ENCODE measurements at places on chromosomes 11 and 22. TPM values are rescaled to one million over a fixed set of nuclear protein-coding genes. Genes with fewer than 3 reads are reported as not detected.

Gene C22orf39
- total RNA-seq = 15.7 TPM

Gene FXYD2
- 7.9 TPM for total RNA-seq

Gene DERL3
- total RNA-seq = 3.7 TPM

Gene GAS2
- 3.9 TPM for total RNA-seq

Gene ANO5
- 4.3 TPM for total RNA-seq

Gene TMEM225
- total RNA-seq = not detected

Gene RAB38
- total RNA-seq = 6.3 TPM

Gene SLC22A8
- total RNA-seq = not detected

Gene BTBD18
- not detected for total RNA-seq

Gene PLAAT3
- total RNA-seq = 261 TPM

Gene OR8D4
- total RNA-seq = not detected

Gene PAAF1
- 23.0 TPM for total RNA-seq

Gene OR52H1
- total RNA-seq = not detected

Gene GPHA2
- total RNA-seq = not detected

Gene MYO7A
- total RNA-seq = 3.7 TPM

Gene HNRNPUL2
- total RNA-seq = 52.7 TPM

Gene TUBGCP6
- total RNA-seq = 49.7 TPM

Gene PHLDB1
- total RNA-seq = 30.3 TPM

- DNase-seq = no peak
These were observed 686.5 kb downstream of the FAM181B start for GRCh38 chr11:82047200-82047599.

DNA sequence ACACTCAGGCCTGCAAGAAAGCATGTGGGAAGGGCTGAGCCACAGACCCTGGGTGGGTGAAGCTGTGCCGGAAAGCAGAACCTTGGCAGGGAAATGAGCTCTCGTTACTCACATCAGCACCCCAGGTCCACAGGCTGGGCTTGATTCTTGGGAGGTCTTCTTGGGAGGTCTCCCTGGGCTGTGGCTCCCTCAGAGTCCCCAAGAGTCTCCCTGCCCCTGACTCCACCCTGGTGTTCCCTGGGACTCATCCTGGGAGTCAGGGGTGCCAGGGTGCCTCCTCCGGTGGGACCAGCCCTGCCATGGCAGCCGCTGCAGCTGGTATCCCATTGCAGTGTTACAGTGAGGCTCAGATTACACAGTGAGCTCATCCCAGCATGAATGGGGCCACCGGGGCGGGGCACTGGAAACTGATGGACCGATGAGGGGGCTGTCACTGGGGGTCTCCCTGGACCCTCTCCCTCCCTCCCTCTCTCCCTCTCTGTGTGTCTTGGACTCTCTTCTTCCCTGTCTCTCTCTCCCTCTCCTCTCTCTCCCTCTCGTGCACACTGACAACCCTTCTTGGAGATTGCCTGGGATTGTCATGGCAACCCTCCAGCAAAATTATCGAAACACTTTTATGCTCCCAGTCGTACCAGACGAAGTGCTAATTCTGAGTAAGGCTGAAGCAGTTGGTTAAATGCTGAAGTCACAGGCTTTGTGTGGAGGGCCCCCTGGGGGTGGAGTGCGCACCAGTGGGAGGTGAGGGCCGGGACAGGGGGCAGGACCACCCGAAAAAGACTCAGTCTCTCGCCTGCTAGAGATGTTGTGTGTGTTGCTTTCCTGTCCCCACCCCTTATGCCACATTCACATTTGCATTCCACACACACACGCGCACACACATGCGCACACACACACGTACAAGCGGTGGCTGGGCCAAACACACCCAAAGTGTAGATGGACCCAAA is 8.6 kb upstream of the C11orf96 start:
- no peak for DNase-seq

DNA sequence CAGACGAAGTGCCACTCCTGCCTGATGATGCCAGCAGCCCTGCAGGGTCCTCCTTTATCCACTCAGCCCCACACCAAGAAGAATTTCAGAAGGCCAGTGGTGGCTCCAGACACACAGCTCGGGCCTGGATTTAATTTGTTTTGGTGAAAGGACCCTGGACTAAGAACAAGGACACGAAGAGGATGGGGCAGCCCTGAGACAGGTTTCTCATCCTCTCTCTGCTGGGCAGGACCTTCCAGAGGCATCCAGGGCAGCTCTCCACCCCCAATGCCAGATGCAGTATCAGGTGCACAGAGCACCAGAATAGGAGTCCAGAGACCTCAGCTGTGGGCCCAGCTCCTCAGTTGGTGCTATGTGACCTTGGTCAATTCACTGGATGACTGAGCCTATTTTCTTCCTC is 72.0 kb downstream of the TRIM29 start:
- DNase-seq = no peak

- peak; percentile 78 for DNase-seq
These were observed 52.8 kb upstream of the TENM4 start for GRCh38 chr11:79493555-79494171.

- no peak for DNase-seq
These were observed 2.4 kb downstream of the CRELD2 start for GRCh38 chr22:49920859-49921258.

- no peak for DNase-seq
These were observed 10.5 kb downstream of the IGSF22 start for GRCh38 chr11:18715476-18715875.

- DNase-seq = no peak
These were observed 9.5 kb upstream of the CATSPER1 start for GRCh38 chr11:66035653-66036333.

DNA sequence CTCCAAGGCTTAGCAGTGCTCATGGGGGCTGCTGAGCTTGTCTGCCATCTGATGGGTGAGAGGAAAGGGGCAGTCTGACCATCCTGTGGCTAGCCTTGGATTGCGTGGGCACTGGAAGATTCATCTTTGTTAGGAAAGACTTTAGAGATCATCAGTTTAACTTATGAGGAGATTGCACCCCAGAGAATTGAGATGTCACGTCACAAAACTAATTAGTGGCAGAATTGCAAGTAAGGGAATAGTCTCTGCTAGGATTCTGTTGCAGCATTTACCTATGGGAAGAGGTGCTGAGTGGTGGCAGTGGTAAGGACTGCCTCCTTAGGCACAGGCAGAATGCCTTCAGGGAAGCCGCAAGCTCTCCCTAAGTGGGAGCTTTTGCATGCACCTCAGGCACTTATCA is 42.8 kb upstream of the HSPA8 start:
- DNase-seq = no peak

- DNase-seq = no peak
These were observed 968 bp upstream of the TMEM109 start for GRCh38 chr11:60912851-60913528.

GRCh38 chr11:9073466-9074225 is 17.8 kb downstream of the SCUBE2 start:
- no peak for DNase-seq

DNA sequence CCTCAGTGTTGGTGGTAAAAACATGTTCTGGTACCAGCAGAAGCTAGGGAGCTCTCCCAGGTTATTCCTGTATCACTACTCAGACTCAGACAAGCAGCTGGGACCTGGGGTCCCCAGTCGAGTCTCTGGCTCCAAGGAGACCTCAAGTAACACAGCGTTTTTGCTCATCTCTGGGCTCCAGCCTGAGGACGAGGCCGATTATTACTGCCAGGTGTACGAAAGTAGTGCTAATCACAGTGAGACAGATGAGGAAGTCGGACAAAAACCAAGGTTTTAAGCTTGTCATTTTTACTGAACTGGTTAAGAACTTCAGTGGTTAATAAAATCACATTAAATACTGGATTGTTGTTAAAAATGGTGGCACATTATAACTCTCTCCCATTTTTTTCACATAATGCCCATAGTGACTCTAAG is 42.6 kb upstream of the VPREB1 start:
- no peak for DNase-seq

GRCh38 chr11:2709429-2709828 is 9.6 kb upstream of the KCNQ1OT1 start:
- no peak for DNase-seq

DNA sequence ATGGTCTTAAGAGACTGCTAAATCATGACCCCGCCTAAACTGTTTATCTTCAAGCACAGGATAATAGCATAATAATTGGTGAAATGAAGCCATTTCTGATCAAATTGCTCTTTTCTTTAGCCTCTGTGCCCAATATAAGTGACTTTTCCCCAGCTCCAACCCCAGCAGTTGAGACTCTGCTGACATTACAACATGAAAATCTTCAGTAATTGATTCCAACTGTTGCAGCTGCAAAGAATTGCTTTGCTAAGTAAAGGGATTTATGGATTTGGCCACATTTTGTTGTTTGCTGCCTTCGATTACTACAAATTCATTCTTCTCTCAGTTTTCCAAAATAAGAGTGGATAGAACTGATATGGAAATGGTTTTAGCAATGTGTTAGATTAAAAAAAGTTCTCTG is 576.7 kb upstream of the LRRC4C start:
- DNase-seq = no peak

- no peak for DNase-seq
These were observed 209.3 kb downstream of the TBC1D22A start for GRCh38 chr22:46971764-46972125.

GRCh38 chr11:58254936-58255335 is 13.1 kb downstream of the OR10W1 start:
- DNase-seq = no peak

- no peak for DNase-seq
These were observed 110.0 kb downstream of the KIAA1671 start for GRCh38 chr22:25062386-25063085.

GRCh38 chr22:23777776-23778576 is 5.3 kb downstream of the MMP11 start:
- DNase-seq = no peak

DNA sequence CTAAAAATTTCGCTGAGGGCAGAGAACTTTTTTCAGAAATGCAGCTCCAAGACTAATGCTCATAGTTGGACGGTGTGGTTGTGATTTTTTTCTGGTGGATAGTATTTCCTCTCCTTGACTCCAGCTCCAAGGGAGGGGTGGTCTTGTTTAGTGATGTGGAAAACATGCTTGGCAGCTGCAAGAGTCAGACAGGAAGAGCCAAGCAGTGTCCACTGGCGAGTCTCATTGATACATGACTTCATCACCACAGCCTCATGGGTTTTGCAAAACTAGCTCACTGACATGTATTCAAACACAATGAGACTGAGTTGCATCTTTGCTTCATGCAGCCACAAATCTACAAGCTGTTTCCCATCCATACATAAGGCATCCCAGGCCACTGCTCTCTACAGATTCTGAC is 7.3 kb upstream of the KCNJ1 start:
- no peak for DNase-seq

GRCh38 chr22:17489101-17489500 is 74.2 kb upstream of the SLC25A18 start:
- no peak for DNase-seq

DNA sequence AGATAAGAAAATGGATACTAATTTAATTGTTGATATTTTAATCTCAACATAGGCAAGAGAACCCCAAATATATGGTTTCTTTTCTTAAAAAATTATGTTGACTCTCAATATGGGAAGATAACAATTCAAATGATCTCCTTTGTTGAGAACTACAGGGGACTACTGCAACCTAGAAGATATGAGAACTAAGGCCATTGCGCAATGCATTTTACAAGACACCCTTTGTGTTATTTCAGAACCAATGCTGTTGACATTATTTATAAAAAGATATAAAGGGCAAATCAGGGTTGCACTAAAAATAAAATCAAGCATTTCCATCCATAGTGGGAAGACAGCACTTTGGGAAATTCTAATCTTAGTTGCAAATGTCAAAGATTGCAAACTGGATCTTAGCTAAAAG is 322.3 kb downstream of the SOX6 start:
- no peak for DNase-seq

GRCh38 chr11:93344855-93345333 is 14.4 kb downstream of the DEUP1 start:
- DNase-seq = no peak

DNA sequence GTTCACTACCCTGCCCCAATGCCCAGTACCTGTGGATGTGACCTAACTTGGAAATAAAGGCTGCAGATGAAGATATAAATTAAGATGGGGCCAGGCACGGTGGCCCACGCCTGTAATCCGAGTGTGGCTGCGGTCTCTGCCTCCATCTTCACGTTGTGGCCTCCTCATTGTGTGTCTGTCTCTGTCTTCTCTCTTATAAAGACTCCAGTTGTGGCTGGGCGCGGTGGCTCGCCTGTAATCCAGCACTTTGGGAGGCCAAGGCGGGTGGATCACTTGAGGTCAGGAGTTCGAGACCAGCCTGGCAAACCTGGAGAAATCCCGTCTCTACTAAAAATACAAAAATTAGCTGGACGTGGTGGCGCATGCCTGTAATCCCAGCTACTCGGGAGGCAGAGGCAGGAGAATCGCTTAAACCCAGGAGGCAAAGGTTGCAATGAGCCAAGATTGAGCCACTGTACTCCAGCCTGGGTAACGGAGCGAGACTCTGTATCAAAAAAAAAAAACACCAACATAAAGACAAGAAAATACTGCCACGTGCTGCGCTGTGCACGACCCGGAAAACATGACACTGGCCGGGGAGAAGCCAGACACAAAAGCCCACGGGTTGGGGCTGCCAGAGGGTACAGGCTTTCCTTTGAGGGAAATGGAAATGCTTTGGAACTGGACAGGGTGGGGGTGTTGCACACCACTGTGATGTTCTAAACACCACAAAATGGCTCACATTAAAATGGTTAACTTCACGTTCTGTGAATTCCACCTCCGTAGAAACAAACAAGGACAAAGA is 18.7 kb downstream of the CELSR1 start:
- DNase-seq = no peak

DNA sequence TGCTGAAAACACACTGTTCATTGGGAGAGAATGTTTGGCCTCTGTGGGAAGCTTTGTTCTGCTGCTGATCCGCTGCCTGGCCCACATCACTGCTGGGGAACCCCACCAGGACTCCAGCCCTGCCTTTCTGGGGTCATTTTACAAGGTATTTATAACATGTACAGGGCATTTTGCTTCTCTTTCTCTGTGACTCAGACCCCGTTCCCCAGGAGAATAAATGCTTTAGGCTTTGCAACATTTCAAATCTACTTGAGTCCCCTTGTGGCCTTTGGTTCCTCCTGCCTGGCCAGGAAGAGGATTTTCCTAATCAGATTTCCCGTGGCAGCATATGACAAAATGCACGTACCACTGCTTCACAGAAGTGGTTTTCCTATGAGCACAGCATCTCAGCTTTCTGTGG is 43.0 kb downstream of the BTG4 start:
- DNase-seq = no peak
